Uterus (tissue), 4 donors: ENCODE measurements at places on chromosomes 16 and 17. TPM values are rescaled to one million over a fixed set of nuclear protein-coding genes. Genes with fewer than 3 reads are reported as not detected.

GRCh38 chr17:3026856-3027751, 36.3 kb downstream of the OR1D5 start:
- no peaks in the 10 kb centered on the region for H3K36me3 ChIP-seq
- H3K4me3 ChIP-seq: no peak overlapping the region
- no peak for DNase-seq
- H3K27me3 ChIP-seq: no peaks in the 10 kb centered on the region
- no peaks in the 10 kb centered on the region for H3K4me1 ChIP-seq
- no peak overlapping the region for H3K27ac ChIP-seq

GRCh38 chr17:60599220-60599619, 773 bp upstream of the PPM1D start:
- peak overlapping the region; percentile 100 for H3K27ac ChIP-seq
- H3K4me1 ChIP-seq: no peaks in the 10 kb centered on the region
- peak overlapping the region; percentile 87 for H3K4me3 ChIP-seq
- H3K36me3 ChIP-seq: no peaks in the 10 kb centered on the region
- no peak for DNase-seq
- no peaks in the 10 kb centered on the region for H3K27me3 ChIP-seq

- DNase-seq: no peak
- no peak overlapping the region for H3K4me3 ChIP-seq
- peaks cover 9% of the 10 kb centered on the region for H3K4me1 ChIP-seq
- H3K27me3 ChIP-seq: peaks cover 45% of the 10 kb centered on the region
- no peak overlapping the region for H3K27ac ChIP-seq
Observed at GRCh38 chr17:36945959-36946725, 2.6 kb upstream of the AATF start.

- H3K36me3 ChIP-seq: no peaks in the 10 kb centered on the region
- peaks cover 5% of the 10 kb centered on the region for H3K4me1 ChIP-seq
- H3K27ac ChIP-seq: no peak overlapping the region
- H3K4me3 ChIP-seq: no peak overlapping the region
- no peak for DNase-seq
Observed at GRCh38 chr16:82657786-82658185, 31.0 kb downstream of the CDH13 start.

DNA sequence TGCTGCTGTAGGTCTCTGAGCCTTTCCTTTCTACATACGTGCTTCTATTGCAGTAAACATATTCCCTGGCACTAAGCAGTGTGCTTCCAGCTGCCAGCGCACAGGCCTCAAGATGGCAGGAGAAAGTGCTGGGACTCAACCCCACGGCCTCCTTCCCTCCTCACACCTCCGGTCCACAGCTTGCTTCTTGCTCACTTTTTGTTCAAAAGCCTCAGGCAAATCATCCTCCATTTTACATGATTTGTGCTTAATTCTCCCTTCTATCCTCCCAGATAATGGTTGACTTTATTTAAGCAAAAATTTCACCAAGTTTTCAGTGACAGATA, 5.4 kb downstream of the CDK5R1 start:
- no peaks in the 10 kb centered on the region for H3K27me3 ChIP-seq
- no peak for DNase-seq
- no peak overlapping the region for H3K27ac ChIP-seq
- H3K4me1 ChIP-seq: peaks cover 7% of the 10 kb centered on the region

DNA sequence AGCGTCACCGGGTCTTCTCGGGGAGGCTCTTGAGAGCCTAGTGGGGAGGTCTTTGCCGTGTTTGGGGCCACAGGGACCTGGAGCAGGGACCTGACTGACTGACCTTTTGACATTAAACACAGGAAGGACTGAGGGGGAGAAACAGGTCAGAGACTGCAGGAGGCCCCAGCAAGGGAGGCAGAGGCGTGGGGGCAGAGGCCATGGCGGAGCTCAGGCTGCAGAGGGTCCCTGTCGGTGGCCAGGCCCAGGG, 41.6 kb upstream of the GSE1 start:
- no peaks in the 10 kb centered on the region for H3K4me1 ChIP-seq
- no peak for DNase-seq
- H3K36me3 ChIP-seq: no peaks in the 10 kb centered on the region
- no peak overlapping the region for H3K27ac ChIP-seq
- no peak overlapping the region for H3K4me3 ChIP-seq

DNA sequence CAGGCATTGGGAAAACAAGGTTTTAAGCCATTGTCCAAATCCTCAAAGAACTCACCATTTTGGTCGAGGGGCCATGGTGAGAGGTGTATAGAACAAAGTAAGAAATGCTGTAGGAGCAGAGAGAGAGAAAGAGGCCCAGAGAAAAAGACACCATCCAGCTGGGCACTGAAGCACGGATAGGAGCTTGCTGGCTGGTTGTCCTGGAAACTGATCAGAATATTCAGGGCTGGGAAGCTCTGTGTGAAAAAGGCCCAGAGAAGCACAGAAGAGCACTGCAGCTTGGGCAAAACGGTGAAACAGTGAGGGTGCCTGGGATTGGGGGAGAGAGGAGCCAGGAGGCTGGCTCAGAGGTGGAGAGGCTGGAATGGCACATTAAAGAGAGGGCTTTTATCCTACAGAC, 16.5 kb downstream of the HS3ST3B1 start:
- H3K27ac ChIP-seq: no peak overlapping the region
- H3K4me3 ChIP-seq: no peak overlapping the region
- no peaks in the 10 kb centered on the region for H3K36me3 ChIP-seq
- no peaks in the 10 kb centered on the region for H3K4me1 ChIP-seq

The KRT20 gene
- total RNA-seq: not detected

The CDK3 gene
- 8.5 TPM for total RNA-seq

The CHST5 gene
- 2.0 TPM for total RNA-seq

The TMEM92 gene
- not detected for total RNA-seq
